Activated T-helper 1 cell treated with anti-CD3 and anti-CD28 coated beads, Interleukin-2, amount 50 U/mL, for 16 hours (primary cell): ENCODE measurements at places on chromosomes 7 and 10.
A peak's percentile ranks its signal among the peaks of the same experiment; 100 is the strongest.

DNA sequence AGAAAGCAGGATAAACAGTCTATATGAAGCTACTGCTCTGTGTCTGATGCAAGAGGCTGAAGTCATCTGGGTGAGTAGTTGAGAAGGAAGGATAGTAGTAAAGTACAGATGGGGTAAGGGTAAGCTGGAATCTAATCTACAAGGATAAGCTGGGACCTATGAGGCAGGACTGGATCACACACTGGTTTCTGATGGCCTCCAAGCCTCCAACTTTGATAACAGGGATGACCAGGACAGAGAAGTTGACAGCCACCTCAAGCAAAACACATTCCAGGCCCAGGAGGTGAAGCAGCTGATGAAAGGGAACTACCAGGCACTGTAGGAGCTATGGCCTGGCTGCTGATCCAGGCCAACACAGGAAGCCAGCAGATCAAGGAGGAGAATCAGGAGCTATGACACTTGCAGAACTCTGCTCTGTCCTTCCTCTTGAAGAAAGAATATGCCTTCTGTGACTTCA lies 278.1 kb upstream of the TMEM229A start:
- DNase-seq = no peak

GRCh38 chr10:94678475-94678874 lies 5.1 kb upstream of the CYP2C18 start:
- DNase-seq = no peak

DNA sequence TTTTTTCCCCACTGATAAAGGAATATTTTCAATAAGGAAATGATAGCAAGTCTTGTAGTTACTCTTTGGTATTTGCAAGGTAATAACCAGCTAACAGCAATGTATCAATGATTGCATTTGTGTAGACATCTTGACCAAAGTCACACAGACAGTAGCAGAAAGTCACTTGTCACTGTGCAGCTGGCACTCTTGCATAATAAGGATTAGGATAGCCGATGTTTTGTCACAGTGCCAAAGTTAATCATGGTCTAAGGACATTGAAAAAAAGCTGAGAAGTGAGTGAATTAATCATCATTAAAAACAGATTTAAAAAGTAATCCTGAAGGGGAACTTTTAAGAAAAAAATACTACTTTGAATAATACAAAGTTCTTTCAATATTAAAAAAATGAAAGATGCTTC lies 834.3 kb upstream of the C7orf33 start:
- DNase-seq = no peak

DNA sequence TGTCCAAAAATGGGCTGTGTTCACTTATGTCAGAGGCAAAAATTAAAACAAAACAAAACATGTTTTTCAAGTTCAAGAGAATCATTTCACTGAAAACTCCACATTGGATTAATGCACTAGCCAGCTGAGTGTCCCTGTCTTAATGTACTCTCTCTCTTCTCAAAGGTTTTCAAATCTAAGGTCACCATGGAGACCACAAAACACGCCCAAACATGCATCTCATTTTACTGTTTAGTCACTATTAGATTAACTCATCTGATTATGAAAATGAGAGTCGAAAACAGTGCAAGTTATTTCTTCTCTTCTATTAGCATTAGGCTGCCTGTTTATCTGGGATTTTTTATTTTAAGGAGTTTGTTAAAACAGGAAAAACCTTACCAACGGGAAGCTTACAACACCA lies 70.8 kb upstream of the ASAH2 start:
- no peak for DNase-seq

GRCh38 chr7:135857519-135858274 lies 109.1 kb upstream of the FAM180A start:
- no peak for DNase-seq

DNA sequence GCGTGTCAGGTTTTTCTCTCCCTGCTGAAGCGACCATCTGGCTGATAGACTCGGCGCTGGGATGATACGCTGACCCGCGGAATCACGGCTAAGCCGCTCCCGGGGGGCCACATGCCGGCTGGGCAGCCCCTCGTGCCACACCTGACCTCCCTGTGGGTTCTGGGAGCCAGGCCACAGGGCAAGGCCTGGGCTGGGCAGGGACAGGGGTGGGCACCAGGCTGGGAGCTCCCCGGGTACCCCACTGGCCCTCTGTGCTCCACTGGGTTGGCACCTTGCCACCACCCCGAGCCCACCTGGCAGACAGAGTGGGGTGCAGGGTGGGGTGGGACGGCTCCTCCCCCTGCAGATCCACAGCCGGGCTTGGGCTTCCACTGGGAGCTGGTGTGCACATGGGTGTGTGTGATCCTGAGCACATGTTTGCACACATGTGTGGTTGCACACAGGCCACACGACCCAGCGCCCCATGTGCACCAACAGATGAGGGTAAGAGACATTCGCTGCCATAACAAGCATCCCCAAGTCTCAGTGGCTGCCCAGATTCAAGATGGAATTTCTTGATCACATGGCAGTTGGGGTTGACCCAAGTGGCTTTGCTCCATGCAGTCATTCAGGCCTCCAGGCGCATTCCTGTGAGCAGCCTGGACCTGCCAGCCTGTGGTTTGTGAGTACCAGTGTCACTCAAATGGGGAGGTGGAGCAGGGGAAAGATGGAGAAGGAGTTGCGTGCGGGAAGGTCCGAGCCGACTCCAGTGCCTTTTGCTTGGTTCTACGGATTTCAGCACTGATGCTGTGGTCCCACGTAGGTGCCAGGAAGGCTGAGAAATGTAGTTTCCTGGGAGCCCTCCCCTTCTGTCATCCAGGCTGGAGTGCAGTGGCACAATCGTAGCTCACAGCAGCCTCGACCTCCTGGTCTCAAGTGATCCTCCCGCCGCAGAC lies 79.7 kb downstream of the UNCX start:
- no peak for DNase-seq

DNA sequence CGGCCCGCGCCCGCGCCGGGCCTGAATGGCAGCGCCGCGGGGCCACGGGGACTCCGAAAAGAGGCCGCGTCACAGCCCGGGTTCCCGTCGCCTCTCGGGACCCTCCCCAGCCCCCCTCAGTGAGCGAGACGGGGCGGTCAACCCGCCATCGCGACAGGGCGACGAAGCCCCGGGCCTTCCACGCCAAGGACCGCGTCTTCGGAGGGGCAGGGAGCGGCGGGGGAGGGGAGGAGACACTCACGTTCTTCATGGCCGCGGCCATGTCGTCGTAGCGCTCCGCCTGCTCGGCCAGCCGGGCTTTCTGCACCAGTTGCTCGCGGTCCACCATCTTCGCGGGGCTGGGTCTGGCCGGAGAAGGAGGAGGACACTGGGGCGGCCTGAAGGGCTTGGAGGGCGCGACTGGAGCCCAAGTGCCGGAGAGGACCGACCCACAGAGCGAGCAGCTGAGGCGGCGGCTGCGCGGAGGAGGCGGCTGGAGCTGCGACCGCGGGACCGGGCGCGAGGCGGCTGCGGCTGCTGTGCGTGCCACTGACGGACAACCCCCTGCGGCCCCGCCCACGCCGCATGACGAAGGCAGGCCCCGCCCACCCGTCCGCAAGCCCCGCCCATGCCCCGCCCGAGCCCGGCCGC lies at the start of gene YWHAG:
YWHAG (minus strand) TSS at position 511 of the 630 bp plus-strand sequence; CDS start at position 328, 183 bp downstream.
- peak; percentile 83 for DNase-seq

DNA sequence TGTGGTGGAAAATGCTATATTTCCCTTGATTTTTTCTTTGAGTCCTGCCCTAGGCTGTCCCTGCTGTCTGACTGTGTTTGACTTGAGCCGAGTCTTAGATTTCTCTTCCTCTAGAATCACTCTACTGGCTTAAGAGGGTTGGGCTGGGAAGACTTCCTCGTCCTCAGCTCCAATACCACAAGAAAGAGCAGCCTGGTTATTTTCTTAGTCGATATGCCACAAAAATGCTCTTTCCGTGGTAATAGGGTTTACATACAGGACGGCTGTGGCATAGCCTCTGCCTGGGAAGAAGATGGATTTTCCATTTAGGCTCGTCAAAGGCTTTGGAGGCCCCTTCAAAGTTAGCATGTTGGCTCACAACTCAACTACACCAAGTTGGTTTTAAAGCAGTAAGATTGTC lies 212.0 kb upstream of the IGFBP3 start:
- no peak for DNase-seq
